ENCODE measurements at places on chromosomes 3 and 15.

GRCh38 chr3:29554566-29554965 lies 273.7 kb downstream of the RBMS3 start:
- no peak overlapping the region for H3K27ac ChIP-seq
- H3K27me3 ChIP-seq: no peaks in the 10 kb centered on the region
- no peaks in the 10 kb centered on the region for H3K36me3 ChIP-seq
- H3K4me3 ChIP-seq: no peak overlapping the region
- H3K4me1 ChIP-seq: no peaks in the 10 kb centered on the region
- DNase-seq: no peak

GRCh38 chr15:57064033-57064432 lies 145.6 kb downstream of the TCF12 start:
- no peak for DNase-seq
- no peak overlapping the region for H3K4me3 ChIP-seq
- H3K27me3 ChIP-seq: no peaks in the 10 kb centered on the region
- no peak overlapping the region for H3K27ac ChIP-seq
- H3K4me1 ChIP-seq: peaks cover 6% of the 10 kb centered on the region

DNA sequence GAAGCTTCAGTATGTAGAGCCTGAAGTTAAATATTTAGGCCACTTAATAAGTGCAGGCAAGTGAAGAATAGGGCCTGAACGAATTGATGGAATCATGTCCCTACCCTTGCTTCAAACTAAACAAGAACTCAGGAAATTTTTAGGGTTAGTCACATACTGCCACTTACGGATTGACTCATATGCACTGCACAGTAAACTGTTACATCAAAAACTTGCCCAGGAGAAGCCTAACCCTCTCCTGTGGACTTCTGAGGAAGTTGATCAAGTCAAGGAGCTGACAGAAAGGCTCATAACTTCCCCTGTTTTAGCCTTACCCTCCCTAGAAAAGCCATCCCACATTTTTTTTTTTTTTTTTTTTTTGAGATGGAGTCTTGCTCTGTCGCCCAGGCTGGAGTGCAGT lies 20.6 kb upstream of the KBTBD12 start:
- H3K27ac ChIP-seq: no peak overlapping the region
- H3K4me3 ChIP-seq: no peak overlapping the region
- H3K4me1 ChIP-seq: no peaks in the 10 kb centered on the region
- H3K36me3 ChIP-seq: no peaks in the 10 kb centered on the region
- H3K27me3 ChIP-seq: no peaks in the 10 kb centered on the region

- H3K36me3 ChIP-seq: no peaks in the 10 kb centered on the region
- no peak overlapping the region for H3K27ac ChIP-seq
- no peaks in the 10 kb centered on the region for H3K4me1 ChIP-seq
- H3K27me3 ChIP-seq: no peaks in the 10 kb centered on the region
- no peak overlapping the region for H3K4me3 ChIP-seq
Observed at GRCh38 chr3:20361000-20361399, 175.0 kb upstream of the SGO1 start.

GRCh38 chr15:58257776-58258325 lies 119.7 kb downstream of the AQP9 start:
- H3K4me1 ChIP-seq: peaks cover 15% of the 10 kb centered on the region
- no peaks in the 10 kb centered on the region for H3K27me3 ChIP-seq
- H3K4me3 ChIP-seq: no peak overlapping the region
- DNase-seq: no peak
- no peak overlapping the region for H3K27ac ChIP-seq

- no peak for DNase-seq
- no peaks in the 10 kb centered on the region for H3K36me3 ChIP-seq
- no peaks in the 10 kb centered on the region for H3K27me3 ChIP-seq
- no peaks in the 10 kb centered on the region for H3K4me1 ChIP-seq
- no peak overlapping the region for H3K27ac ChIP-seq
Observed at GRCh38 chr15:62874959-62875625, 167.5 kb upstream of the TPM1 start.

- H3K36me3 ChIP-seq: no peaks in the 10 kb centered on the region
- H3K27ac ChIP-seq: peak overlapping the region; percentile 34
- no peak for DNase-seq
- peak overlapping the region; percentile 90 for H3K4me3 ChIP-seq
Observed at GRCh38 chr15:58987036-58987435, 427 bp upstream of the RNF111 start.

DNA sequence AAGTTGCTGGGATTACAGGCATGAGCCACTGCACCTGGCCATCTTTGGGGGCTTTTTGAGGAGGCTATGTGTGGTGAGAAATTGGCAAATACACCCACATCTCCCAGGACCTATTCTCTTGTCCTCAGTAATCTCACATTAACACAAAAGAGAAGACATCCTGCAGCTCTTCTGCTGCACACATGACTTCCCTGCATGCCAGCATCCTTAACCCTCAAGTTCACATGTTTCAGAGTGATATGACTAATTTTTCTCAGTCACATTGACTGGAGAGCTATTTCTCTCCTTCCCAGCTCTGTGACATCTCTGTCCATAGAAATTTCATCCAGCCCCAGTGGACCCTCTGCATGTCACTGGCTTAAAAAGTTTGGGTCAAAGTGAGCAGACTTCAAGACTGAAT lies 1.9 kb upstream of the SKIC8 start:
- H3K27me3 ChIP-seq: peaks cover 10% of the 10 kb centered on the region
- no peak overlapping the region for H3K27ac ChIP-seq
- H3K4me3 ChIP-seq: no peak overlapping the region
- no peak for DNase-seq
- H3K36me3 ChIP-seq: no peaks in the 10 kb centered on the region
- 0 out of 2 replicates have a peak, but pooled peaks cover 6% of the 10 kb centered on the region for H3K4me1 ChIP-seq

GRCh38 chr3:122589297-122589696 lies 11.8 kb downstream of the PARP15 start:
- H3K27me3 ChIP-seq: no peaks in the 10 kb centered on the region
- H3K4me1 ChIP-seq: peaks cover 11% of the 10 kb centered on the region
- no peak overlapping the region for H3K4me3 ChIP-seq
- DNase-seq: no peak

- H3K4me3 ChIP-seq: peak overlapping the region; percentile 99
- peak; percentile 27 for DNase-seq
- peaks cover 29% of the 10 kb centered on the region for H3K36me3 ChIP-seq
- no peaks in the 10 kb centered on the region for H3K27me3 ChIP-seq
- H3K4me1 ChIP-seq: peaks cover 10% of the 10 kb centered on the region
- peak overlapping the region; percentile 89 for H3K27ac ChIP-seq
Observed at GRCh38 chr3:20185331-20185678, 701 bp downstream of the SGO1 start.

DNA sequence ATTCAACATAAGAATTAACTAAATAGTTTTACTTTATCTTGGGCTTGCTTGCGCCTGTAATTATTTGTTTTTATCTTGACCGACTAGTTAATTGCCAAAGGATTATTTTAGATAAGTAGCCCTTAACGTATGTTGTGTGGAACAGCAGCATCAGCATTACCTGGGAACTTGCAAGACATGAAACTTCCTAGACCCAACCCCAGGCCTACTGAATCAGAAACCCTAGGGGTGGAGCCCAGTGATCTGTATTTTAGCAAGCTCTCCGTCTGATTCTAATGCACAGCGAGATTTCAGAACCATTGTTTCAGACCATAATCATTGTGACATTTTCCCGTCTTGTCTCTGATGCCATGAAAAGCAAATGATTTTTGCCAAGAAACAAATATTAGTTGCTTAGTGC lies 31.1 kb downstream of the FILIP1L start:
- no peaks in the 10 kb centered on the region for H3K36me3 ChIP-seq
- DNase-seq: no peak
- no peak overlapping the region for H3K27ac ChIP-seq

GRCh38 chr15:54990793-54991192 lies 205.9 kb downstream of the RSL24D1 start:
- H3K27me3 ChIP-seq: no peaks in the 10 kb centered on the region
- H3K4me1 ChIP-seq: no peaks in the 10 kb centered on the region
- H3K4me3 ChIP-seq: no peak overlapping the region
- no peak for DNase-seq

DNA sequence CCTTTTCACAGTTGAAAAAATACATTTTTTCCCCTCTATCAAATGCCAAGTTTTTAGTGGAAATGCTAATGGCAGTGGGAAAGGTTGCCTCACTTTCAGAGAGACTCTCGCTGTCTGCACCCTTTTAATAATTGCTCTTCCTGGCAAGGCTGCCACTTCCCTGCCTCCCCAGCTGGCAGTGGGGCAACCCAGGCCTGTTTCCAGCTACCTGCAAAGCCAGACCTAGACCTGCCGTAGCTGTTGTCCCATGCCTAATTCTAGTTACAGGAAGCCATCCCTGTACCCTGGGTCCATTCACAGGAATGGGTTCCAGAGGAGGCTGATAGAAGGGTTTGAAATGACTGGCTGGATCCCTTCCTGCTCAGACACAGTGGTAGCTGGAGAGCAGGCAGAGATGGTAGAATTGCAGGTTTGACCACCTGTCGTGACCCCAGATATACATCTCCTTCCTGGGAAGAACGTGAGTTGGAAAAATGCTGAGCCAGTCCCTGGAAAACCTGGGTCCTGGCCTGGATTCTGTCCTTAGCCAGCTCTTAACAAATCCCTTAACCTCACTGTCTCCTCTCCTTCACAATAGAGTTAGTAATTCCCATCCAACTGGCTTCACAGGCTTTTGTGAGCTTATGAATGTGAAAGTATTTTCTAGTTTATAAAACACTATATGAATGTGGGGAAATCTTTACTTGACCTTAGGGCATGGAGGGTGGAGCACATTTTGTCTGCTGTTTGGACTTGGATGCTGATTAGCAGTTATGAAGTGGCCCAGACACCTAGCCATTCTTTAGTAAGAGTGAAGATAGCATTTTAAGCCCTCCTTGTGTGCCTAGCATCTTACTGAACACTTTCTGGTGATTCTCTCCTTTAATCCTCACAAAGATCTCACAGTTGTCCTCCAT lies 12.9 kb upstream of the ALPK3 start:
- H3K36me3 ChIP-seq: no peaks in the 10 kb centered on the region
- no peaks in the 10 kb centered on the region for H3K4me1 ChIP-seq
- H3K4me3 ChIP-seq: no peak overlapping the region
- no peaks in the 10 kb centered on the region for H3K27me3 ChIP-seq
- DNase-seq: no peak
